ENCODE measurements at places on chromosomes 1 and 21.

DNA sequence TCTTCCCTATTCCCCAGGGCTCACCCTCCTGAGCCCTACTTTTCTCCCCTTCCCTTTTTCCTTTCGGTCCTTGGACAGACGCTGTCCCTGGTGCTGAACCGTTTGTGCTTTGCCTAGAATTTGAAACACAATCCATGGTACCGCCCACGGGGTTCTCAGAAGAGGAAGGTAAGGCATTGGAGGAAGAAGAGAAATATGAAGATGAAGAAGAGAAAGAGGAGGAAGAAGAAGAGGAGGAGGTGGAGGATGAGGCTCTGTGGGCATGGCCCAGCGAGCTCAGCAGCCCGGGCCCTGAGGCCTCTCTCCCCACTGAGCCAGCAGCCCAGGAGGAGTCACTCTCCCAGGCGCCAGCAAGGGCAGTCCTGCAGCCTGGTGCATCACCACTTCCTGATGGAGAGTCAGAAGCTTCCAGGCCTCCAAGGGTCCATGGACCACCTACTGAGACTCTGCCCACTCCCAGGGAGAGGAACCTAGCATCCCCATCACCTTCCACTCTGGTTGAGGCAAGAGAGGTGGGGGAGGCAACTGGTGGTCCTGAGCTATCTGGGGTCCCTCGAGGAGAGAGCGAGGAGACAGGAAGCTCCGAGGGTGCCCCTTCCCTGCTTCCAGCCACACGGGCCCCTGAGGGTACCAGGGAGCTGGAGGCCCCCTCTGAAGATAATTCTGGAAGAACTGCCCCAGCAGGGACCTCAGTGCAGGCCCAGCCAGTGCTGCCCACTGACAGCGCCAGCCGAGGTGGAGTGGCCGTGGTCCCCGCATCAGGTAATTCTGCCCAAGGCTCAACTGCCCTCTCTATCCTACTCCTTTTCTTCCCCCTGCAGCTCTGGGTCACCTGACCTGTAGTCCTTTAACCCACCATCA is 10.4 kb downstream of the BCAN start:
- DNase-seq = no peak

GRCh38 chr1:179036844-179037465 is 11.3 kb downstream of the FAM20B start:
- no peak for DNase-seq

GRCh38 chr1:208089761-208090370 is 154.3 kb downstream of the PLXNA2 start:
- no peak for DNase-seq

GRCh38 chr1:183070923-183071618 is 47.9 kb downstream of the LAMC1 start:
- peak; percentile 98 for DNase-seq
